ENCODE measurements at places on chromosomes 2 and 18.
A peak's percentile ranks its signal among the peaks of the same experiment; 100 is the strongest.

DNA sequence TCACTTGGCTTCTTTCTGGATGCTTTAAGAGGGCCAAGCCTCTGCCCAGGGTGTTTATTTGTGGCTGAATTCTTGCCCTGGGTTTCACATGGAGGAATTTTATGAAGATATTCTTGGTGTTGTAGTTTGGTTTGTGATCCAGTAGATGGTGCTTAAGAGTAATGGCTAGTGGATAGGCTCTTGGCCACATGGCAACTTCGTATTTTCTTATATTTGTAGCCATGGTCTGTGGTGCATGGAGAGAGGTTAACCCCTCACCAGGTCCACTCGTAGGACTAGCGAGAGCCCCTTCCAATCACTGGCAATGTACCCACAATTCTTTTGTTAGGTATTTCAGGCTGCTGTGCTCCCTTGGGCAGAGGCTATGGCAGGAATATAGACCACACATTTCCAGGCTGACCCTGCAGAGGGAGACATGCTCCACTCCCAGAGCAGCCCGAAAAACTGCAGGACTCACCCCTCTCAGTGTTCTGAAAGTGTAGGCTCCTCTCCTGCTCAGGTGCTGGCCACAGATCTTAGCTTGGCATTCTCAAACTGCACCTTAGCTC, 582.1 kb upstream of the SETBP1 start:
- no peak for DNase-seq

DNA sequence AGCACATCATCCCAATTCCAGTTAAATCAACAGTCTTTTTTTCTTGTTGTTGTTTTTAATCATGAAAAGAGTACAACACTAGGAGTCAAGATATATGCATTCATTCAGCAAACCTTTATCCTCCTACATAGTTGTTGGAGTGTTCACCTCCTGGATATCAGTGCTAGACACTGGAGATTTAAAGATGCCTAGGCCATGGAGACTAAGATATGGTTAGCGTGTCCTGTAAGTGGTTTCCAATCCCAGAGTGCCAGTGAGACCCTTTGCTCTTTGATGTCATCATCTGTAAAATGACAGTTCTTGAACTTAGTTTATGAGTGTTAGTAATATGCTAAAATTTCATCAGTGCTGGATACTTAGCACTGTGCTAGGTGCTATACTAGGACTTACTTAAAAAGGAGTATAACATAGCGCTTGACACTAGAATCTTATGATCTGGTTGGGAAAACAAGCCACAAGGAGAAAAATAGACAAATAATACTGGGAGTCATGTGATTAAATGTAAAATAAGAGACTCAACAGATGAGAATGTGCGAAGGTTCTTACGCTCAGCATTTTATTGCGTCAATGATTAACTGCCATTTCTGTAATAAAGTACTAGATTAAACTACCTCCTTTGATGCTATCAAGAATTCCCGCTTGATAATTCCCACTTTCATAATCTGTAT, 31.5 kb downstream of the BABAM2 start:
- no peak for DNase-seq

DNA sequence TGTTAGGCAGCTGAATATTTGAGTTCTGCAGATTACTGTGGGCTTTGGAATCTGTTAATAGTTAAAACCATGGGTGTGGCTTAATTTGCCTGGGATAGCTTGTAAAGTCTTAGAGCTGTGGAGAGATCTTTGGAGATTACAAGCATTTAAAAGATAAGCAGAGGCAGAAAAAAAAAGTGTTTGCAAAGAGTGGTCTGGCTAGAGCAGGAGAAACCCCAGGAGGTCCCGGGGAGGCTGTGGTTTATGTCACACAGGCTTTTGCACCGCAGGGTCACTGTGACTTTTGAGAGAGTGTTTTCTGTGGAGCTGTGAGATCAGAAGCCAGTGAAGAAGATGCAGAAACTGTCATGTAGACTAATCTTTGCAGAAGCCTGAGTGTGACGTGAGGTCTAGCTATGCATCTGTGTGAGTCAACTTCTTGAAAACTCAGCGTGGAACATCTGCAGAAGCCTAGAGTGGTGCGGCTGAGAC, 49.0 kb downstream of the SETBP1 start:
- DNase-seq, result no peak

GRCh38 chr2:144950899-144951560, 431.1 kb upstream of the ZEB2 start:
- DNase-seq, result no peak

- DNase-seq, result no peak
Measured at GRCh38 chr2:122266636-122267035, 511.2 kb downstream of the TSN start.

- DNase-seq, result no peak
Measured at GRCh38 chr18:11750581-11751310, 61.7 kb downstream of the GNAL start.

GRCh38 chr18:41134426-41134825, 820.6 kb upstream of the PIK3C3 start:
- no peak for DNase-seq

DNA sequence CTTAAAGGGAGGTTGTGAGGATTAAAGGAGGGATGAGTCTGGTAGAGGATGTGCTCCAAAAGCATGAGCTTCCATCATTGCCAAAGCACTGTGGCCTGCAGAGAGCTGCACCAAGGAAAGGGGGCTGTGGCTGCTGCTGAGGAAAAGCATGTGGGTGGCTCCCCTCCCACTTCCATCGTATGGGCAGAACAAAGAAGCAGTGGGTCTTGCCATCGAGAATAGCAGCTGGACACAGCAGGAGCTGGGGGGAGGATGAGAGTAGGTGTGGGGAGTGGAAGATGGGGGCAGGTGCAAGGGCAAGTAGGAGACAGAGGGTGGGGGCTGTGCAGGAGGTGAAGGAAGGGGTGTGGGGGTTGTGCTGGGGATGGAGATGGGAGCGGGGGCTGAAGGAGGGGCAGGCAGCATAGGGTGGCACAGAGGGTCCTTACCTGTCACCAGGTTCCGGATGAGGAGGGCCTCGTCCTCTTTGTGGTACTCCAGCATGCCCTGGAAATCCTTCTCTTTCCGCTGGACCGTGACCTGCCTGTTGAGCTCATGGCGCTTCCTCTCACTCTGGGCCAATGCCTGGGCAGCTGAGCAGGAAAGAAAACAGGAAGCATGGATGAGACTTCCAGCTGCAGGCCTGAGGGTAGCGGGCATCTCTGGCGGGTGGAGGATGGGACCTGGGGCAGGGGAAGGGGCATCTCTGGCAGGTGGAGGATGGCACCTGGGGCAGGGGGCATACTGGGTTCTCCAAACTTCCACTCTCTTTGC, 33.6 kb upstream of the ACAA2 start:
- peak; percentile 13 for DNase-seq

- no peak for DNase-seq
Measured at GRCh38 chr2:7835693-7836680, 845.9 kb upstream of the ID2 start.

DNA sequence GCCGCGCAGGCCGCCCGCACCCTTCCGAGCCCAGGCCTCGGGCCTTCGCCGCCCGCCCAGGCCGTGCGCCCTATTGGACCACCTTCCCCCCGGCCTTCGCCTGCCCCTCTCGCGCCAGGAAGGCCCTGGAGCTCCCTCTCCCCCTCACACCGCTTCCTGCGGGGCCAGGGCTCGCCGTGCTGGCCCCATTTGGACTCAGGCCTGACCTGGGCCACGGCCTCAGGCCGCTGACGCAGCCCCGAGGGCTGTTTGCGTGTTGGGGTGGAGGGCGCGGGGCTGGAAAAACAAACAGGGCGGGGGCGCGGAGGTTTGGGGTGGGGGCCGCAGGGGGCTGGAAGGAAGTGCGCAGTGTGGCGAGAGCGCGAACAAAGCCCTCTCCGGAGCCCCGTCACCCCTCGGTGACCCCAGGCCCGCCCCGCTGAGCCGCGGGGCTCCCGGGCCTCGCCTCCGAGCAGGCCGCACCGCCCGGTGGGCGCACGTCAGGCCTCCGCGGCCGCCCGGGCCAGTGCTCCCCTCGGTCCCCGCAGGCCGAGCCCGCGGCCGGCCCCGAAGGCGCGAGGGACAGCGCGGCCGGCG, 12.3 kb upstream of the SIX3 start:
- DNase-seq, result no peak

- DNase-seq, result no peak
Measured at GRCh38 chr18:36812678-36813077, 16.1 kb downstream of the TPGS2 start.

- DNase-seq, result no peak
Measured at GRCh38 chr18:12879840-12880540, 4.0 kb downstream of the PTPN2 start.

- no peak for DNase-seq
Measured at GRCh38 chr2:173346035-173346434, 8.6 kb upstream of the CDCA7 start.

- DNase-seq, result no peak
Measured at GRCh38 chr18:50090370-50091312, 104.3 kb downstream of the MYO5B start.

- no peak for DNase-seq
Measured at GRCh38 chr2:19187323-19188020, 171.0 kb downstream of the OSR1 start.

- no peak for DNase-seq
Measured at GRCh38 chr2:66885775-66886383, 451.0 kb downstream of the MEIS1 start.

GRCh38 chr2:159118859-159119500, 150.5 kb downstream of the TANC1 start:
- DNase-seq, result no peak

GRCh38 chr18:33330711-33331110, 109.8 kb downstream of the CCDC178 start:
- DNase-seq, result no peak

DNA sequence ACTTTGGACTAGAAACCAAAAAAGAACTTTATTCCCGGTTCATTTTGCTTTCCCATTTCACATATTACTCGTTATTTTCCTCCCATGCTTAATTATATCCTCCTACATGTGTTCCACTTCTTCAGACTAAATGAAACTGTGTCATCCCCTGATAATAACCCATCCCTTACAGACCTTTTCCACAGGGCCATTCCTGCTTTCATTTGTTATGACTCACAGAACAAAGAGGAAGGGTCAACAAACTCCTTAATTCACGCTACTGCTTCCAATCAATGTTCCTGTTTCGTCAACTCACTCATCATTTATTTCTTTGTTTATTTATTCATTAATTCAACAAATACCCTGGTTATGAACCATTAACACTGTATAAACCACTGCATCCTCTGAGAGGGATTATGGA, 104.5 kb downstream of the ZEB2 start:
- DNase-seq, result no peak

DNA sequence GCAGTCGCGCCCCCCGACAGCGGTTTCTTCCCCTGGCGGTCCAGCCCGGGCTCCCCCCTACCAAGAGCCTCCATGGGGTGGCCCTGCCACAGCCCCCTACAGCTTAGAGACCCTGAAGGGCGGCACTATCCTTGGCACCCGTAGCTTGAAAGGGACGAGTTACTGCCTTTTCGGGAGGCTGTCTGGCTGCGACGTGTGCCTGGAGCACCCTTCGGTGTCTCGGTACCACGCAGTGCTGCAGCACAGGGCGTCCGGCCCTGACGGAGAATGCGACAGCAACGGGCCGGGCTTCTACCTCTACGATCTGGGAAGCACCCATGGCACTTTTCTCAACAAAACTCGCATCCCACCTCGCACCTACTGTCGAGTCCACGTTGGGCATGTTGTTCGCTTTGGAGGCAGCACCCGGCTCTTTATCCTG, 475 bp downstream of the SLC4A1AP start:
- DNase-seq, result no peak

- DNase-seq, result no peak
Measured at GRCh38 chr2:174608866-174609214, 11.2 kb upstream of the WIPF1 start.

DNA sequence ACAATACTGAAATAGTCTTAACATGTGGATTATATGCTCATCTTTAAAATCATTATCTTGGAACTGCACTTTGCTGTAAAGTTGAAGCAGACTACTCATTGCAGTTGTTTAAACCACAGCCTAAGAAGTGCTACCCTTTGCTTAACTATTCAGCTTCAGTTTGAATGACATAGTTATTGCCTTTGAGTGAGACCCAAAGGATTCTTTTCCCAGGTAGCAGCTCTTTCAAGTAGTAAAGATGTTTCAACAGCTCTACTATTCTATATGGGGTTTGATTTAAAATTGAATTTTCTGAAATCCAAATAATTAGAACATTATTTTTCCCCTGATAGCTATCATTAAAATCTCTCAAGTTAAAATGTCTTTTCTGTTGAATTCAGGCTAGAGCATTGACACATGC, 1.1 kb downstream of the SCG2 start:
- DNase-seq, result no peak

- no peak for DNase-seq
Measured at GRCh38 chr2:46937471-46937901, 21.9 kb upstream of the MCFD2 start.

DNA sequence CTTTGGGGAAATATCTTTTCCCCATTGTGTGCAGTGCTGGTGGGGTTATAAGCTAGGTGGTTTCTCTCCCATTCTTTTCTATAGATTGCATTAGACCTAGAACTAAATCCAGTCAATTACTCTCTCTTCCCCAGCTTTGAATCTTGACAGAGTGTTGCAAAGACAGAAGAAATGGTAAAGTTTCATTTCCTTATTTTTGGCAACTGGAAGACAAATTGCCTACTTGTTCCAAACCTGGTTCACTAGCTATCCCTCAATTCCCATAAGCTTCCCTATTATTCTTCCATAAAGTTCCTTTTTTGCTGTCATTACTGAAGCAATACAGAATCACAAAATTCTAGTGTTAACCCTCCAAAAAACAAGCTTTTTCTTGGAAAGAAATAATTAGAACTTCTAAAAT, 94.0 kb upstream of the ITGA4 start:
- no peak for DNase-seq

- DNase-seq, result no peak
Measured at GRCh38 chr18:76483780-76484179, 11.3 kb downstream of the ZNF516 start.

GRCh38 chr2:218291318-218292047, 820 bp downstream of the TMBIM1 start:
- DNase-seq, result no peak

All from D721Med (cell line).